ENCODE measurements at places on chromosomes 2 and 18. TPM values are rescaled to one million over a fixed set of nuclear protein-coding genes. Genes with fewer than 3 reads are reported as not detected.

The NOSTRIN gene
- polyA plus RNA-seq, result 11.4 TPM

The WDR12 gene
- 59.8 TPM for polyA plus RNA-seq

The DSG4 gene
- not detected for polyA plus RNA-seq

The SOS1 gene
- polyA plus RNA-seq, result 36.7 TPM

The GPR17 gene
- 253 TPM for polyA plus RNA-seq

The KCNG3 gene
- 0.33 TPM for polyA plus RNA-seq

The FOXD4L1 gene
- polyA plus RNA-seq, result 1.6 TPM

The KCNF1 gene
- polyA plus RNA-seq, result 19.7 TPM
